LHCN-M2 (cell line): ENCODE measurements at places on chromosomes 7 and 10. TPM values are rescaled to one million over a fixed set of nuclear protein-coding genes. Genes with fewer than 3 reads are reported as not detected.

The PTPN20 gene
- total RNA-seq, result not detected in 2 replicates

The CALY gene
- total RNA-seq, result not detected in 2 replicates

The DLX5 gene
- total RNA-seq, result 0.13 TPM in 1 of 2 replicates, not detected in the other

The STOX1 gene
- total RNA-seq, result 0.57 and 0.58 TPM in 2 replicates

The AP4M1 gene
- total RNA-seq, result 53.1 and 59.9 TPM in 2 replicates

The NANOS1 gene
- 0.45 and 0.98 TPM in 2 replicates for total RNA-seq

The GATA3 gene
- not detected in 2 replicates for total RNA-seq

The PKD2L1 gene
- total RNA-seq, result not detected in 2 replicates

The SLC13A4 gene
- total RNA-seq, result 0.06 TPM in 1 of 2 replicates, not detected in the other

The FAM237B gene
- not detected in 2 replicates for total RNA-seq

The ASZ1 gene
- not detected in 2 replicates for total RNA-seq

The RARRES2 gene
- 9.4 and 24.8 TPM in 2 replicates for total RNA-seq

The KNDC1 gene
- 0.11 TPM in 1 of 2 replicates, not detected in the other for total RNA-seq

The TAC1 gene
- not detected in 2 replicates for total RNA-seq

The OR2A25 gene
- total RNA-seq, result not detected in 2 replicates

The IFIT1B gene
- not detected in 2 replicates for total RNA-seq

- peak; percentile 75 for DNase-seq
These were observed 565.5 kb upstream of the IGFBP3 start for GRCh38 chr7:46486256-46487206.

DNA sequence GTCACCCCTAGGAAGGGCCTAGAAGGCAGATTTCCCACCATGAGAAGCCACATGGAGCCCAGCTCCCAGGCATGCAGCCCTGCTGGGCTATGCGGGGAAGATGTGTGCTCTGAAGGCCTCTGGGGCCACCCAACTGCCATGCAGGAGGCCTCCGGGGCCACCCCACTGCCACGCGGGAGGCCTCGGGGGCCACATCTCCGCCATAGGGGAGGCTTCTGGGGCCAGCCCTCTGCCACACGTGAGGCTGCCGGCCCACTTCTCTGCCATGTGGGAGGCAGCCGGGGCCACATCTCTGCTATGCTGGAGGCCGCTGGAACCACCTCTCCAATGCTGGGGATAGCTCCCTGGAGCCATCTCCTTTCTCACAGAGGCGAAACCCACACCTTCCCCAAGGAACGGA, 451.8 kb downstream of the DNAJB6 start:
- DNase-seq, result no peak

DNA sequence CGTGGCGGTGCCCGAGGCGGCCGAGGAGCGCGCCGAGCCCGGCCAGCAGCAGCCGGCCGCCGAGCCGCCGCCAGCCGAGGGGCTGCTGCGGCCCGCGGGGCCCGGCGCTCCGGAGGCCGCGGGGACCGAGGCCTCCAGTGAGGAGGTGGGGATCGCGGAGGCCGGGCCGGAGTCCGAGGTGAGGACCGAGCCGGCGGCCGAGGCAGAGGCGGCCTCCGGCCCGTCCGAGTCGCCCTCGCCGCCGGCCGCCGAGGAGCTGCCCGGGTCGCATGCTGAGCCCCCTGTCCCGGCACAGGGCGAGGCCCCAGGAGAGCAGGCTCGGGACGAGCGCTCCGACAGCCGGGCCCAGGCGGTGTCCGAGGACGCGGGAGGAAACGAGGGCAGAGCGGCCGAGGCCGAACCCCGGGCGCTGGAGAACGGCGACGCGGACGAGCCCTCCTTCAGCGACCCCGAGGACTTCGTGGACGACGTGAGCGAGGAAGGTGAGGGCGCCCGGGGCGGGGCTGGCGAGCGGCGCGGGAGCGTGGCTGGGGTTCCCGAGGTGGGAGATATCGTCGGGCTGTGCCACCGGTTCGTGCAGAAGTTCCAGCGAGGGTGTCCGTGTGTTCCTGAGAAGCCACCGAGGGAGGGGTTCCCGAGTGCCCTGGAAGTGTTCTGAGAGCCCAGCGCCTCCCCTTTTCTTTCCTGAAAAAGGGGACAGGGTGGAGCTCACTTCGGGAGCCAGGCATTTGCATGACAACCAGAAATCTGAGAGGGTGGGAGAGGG, 495 bp downstream of the EIF3B start:
- DNase-seq, result peak; percentile 33

- no peak for DNase-seq
These were observed 108.7 kb downstream of the TCF7L2 start for GRCh38 chr10:113058523-113059370.

- DNase-seq, result no peak
These were observed 40.9 kb downstream of the PPIF start for GRCh38 chr10:79387974-79388850.

- peak; percentile 58 for DNase-seq
These were observed at the start of gene MACROH2A2 for GRCh38 chr10:70052462-70053217. TSS of gene MACROH2A2 (plus strand) at chr10:70052846. CDS start at chr10:70075659, 22,813 bp downstream.

DNA sequence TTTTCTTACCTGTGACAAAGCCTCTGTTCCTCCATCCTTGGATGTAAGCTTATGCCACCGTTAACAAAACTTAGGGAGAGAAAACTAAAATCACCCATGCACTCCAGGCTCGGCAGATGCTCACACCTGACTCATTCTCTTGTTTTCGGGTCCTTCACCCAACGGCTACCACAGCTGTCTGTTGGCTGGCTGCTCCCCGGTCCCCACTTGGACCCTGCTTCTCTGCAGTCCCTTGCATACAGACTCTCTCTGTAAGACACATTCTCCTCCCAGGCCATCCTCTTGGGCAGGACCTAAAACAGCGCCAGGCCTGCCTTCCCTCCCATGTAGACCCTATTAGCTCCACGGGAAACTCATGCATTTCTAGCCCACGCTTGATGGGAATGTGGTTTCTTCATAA, 12.1 kb upstream of the INHBA start:
- DNase-seq, result no peak

- DNase-seq, result no peak
These were observed 52.1 kb downstream of the INPP5A start for GRCh38 chr10:132589681-132590080.

- DNase-seq, result no peak
These were observed 12.9 kb downstream of the INSIG1 start for GRCh38 chr7:155310425-155311114.

DNA sequence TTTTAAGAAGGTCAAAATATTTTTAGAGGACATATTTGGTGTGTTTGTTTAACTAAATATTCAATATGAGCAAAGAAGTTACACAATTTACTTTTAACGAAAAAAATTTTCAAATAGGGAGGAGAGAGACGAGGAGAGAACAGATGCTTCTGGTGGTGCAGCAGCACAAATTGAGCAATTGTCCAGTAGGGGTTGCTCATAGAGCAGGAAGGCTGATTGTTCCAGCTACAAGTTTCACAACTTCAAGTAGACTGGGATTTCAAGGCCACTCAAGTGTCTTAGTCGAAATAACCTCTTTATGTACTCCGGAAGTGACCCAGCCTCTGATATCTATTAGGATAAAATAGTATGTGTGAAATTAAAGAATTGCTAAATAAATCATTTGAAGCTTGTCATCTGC, 197.9 kb downstream of the HDAC9 start:
- peak; percentile 93 for DNase-seq

GRCh38 chr7:44097064-44097932, 6.8 kb upstream of the AEBP1 start:
- peak; percentile 71 for DNase-seq

DNA sequence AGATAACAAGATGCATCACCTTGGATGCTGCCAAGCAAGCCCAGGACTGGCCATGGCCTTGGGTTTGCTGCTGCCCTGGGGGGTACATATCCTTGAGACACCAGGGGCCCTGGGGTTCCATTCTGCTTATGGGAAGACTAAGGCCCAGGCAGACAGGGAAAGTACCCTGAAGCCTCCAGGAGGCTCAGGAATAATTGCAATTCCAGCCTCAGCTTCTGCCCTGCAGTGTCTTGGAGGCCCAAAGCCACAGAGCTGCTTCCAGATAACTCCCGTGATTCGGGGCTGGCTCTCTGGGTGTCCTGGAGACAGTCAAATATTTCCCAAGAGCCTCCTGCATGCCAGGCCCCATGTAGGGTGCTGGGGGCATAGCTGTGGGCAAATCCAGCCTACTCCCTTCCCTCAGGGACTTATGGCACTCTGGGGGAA, 22.6 kb downstream of the MYL10 start:
- no peak for DNase-seq

- DNase-seq, result no peak
These were observed 187.0 kb downstream of the PPP1R17 start for GRCh38 chr7:31873816-31874597.

- no peak for DNase-seq
These were observed 4.6 kb downstream of the CHST3 start for GRCh38 chr10:71968553-71969474.

- peak; percentile 21 for DNase-seq
These were observed 7.4 kb upstream of the MICALL2 start for GRCh38 chr7:1466524-1467271.

DNA sequence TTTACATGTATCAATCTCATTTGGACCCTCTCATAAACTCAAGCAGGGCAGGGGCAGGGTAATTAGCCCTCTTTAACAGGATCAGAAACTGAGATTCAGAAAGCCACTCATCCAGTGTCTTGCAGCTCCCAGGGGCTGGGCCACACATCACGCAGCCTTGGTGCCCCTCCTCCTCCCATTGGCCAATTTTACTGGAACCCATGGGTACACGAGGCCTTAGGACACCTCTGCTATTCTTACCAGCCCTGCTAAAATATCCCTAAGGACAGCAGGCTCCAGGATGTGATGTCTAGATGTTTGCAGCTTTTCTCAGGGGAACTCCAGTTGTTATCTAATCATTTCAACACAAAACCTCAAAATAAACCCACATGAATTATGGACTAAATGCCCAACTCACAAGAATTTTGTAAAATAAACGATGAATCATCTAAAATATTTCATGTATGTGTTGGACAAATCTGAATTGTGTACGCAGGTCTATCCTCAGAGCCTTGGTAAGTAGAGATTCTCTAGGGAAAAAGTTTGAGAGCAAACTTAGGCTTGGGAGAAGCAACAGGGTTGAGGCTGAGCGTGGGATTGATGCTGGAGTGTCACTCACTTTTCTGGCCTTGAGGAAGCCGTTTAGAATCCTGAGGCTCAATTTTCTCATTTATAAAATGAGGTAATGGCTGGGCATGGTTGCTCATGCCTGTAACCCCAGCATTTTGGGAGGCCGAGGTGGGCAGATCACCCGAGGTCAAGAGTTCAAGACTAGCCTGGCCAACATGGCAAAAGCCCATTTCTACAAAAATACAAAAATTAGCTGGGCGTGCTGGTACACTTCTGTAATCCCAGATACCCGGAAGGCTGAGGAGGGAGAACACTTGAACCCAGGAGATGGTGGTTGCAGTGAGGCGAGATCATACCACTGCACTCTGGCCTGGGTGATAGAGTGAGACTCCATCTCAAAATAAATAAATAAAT, 69.7 kb upstream of the TNS3 start:
- peak; percentile 100 for DNase-seq

DNA sequence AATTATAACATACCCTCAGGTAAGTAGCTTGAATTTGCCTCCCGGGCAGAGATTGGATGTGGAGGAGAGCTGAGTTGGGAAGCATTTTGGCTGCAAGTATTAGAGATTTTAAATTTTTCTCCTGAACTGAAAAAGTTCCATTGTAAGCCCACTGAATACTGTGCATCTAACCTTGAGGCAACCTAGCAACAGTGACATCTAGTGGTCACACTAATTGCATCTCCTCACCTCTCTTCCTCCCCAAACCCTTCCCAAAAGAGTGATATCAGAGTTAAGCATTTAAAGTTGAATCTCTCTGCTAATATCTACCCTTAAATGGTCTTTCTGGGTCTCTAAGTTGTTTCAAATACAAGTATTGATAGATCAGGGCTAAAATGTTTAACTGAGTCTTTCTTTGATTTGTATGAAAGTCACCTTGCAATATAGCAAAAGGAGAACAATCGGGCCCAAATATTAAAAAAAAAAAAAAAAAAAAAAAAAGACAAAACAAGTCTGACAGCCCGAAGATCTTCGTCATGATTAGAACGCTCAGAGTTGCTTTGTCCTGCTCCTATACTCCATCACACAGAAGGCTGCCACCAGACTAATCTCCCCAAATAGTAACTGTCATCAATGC, 40.4 kb upstream of the DLX5 start:
- DNase-seq, result peak; percentile 58

DNA sequence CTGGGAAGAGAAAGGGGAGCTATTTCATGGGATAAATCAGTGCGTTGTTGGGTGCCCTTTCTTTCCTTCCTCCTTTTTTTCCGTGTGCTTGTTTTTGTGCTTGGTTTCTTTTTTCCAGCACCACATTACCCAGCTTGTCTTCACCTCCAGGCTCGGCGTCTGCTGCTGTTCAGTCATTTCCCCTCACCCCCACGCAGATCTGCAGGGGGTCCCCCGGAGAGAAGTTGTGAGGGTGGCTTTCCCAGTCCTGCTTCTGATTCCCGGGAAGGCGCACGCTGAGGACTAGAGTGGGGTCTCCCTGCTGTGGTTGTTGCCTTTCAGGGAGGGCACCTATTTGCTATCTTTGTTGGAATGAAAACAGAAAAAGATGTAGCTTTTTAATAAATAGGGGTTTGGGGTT, 1.6 kb downstream of the CAMK1D start:
- DNase-seq, result no peak

GRCh38 chr7:18347170-18347569, 148.4 kb upstream of the HDAC9 start:
- peak; percentile 56 for DNase-seq

- DNase-seq, result no peak
These were observed 154.6 kb upstream of the GDF10 start for GRCh38 chr10:47145290-47145934.

DNA sequence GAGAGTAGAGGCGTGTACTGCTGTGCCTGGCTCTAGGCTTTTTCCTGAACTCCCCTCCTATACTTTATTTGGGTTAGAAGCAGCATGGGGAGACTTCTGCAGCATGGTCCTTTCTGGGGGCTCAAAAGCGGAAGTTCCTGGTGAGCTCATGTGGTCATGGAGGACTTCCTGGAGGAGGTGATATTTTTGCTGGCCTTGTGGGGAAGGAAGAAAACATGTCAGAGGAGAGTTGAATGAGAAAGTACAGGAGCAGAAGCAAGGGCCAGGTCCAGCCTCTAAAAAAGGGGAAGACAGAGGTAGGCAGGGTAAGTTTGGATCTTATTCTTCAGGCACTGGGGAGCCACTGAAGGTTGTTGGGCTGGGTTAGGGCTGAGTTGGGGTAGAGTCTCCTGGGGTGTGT, 45.5 kb downstream of the CASTOR2 start:
- DNase-seq, result no peak

GRCh38 chr10:42988069-42988468, 88.8 kb upstream of the RET start:
- DNase-seq, result no peak

GRCh38 chr7:88091988-88092675, 127.7 kb downstream of the SRI start:
- no peak for DNase-seq

GRCh38 chr10:119112056-119112455, 8.1 kb downstream of the DENND10 start:
- no peak for DNase-seq

DNA sequence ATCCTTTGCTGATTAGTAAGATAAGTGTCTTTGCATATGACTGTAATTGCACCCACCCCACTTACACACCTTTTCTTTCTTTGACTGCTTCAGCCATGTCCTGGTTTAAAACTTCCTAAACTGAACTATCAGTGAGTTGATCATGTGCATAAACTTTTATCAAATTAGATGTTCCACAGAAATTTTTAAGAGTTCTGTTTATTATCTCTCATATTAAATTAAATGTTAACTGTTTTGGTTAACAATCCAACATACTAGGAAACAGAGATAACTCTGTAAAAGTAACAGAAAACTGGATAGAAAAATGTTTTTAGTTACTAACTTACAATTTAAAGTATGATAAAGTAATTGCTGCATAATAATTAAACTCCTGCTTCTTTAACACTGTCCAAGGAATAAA, 959.6 kb upstream of the LRRN3 start:
- no peak for DNase-seq

- DNase-seq, result no peak
These were observed 11.3 kb downstream of the STAG3 start for GRCh38 chr7:100189061-100189460.
